Thoracic aorta (tissue), 2 donors: ENCODE measurements at places on chromosomes 12 and 14.

DNA sequence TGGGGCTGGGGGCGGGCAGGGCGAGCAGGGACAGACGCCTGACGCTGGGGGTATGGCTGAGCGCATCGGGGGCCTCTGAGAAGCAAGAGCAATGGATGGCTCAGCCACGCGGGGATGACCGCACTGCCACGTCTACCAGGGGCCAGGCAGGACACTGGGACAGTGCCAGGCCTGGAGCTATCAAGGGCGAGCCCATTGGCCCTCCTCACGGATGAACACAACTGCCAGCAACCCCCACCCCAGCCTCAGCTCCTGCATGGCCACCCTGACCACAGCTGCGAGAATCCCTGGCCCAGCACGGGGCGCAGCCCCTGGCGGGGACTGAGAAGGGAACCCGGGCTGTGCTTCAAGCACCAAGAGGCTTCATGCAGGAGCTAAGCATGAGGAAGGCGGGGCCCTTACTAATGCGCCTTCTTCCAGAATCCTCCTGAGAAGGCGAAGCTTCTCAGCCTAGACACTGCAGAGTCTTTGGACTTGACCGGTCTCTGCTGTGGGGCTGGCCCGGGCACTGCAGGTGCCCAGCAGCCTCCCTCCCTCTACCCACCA, 9.5 kb downstream of the ARL6IP4 start:
- no peak for DNase-seq

- DNase-seq, result no peak
Observed at GRCh38 chr14:97107080-97107479, 309.9 kb downstream of the VRK1 start.

GRCh38 chr14:55973285-55973800, 144.9 kb upstream of the PELI2 start:
- no peak for DNase-seq

GRCh38 chr14:105389534-105389933, 8.8 kb upstream of the TEX22 start:
- DNase-seq, result no peak

DNA sequence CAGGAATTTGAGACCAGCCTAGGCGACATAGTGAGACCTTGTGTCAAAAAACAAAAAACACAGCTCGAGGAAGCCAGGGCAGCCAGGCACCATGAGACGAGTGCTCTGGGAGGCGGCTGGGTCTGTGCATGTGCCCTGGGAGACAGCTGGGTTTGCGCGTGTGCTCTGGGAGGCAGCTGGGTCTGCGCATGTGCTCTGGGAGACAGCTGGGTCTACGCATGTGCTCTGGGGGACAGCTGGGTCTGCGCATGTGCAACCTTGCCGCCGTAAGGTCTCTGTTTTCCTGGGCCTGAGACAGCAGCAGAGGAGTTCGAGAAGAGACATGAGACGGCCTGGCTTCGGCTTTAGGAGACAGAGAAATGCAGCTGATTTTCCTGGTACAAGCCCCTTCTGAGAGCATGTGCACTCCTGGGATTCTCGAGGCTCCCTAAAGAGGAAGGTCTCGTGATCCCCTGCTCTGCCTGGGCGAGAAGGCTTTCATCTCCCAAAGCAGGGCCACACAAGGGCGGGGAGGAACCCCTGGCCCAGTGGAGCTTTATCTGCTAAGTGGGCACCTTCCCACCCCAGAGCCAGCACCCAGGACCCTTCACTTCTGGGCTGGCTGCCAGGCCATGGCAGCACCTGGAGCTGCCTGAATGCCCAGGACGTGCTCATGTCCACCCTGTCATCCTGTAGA, 3.5 kb upstream of the BDKRB1 start:
- DNase-seq, result no peak

DNA sequence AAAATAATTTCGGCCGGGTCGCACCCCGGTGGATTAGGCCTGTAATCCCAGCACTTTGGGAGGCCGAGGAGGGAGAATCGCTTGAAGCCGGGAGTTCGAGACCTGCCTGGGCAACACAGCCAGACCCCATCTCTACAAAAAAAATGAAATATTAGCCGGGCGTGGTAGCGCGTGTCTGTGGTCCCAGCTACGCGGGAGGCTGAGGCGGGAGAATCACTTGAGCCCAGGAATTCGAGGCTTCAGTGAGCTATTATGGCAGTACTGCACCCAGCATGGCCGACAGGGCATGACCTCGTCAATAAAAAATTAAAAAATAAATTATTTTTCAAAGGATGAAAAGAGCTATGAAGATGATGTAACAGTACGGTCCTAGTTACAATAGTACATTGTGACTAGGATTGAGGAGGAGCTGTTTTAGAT, 523 bp downstream of the GTF2H3 start:
- no peak for DNase-seq

DNA sequence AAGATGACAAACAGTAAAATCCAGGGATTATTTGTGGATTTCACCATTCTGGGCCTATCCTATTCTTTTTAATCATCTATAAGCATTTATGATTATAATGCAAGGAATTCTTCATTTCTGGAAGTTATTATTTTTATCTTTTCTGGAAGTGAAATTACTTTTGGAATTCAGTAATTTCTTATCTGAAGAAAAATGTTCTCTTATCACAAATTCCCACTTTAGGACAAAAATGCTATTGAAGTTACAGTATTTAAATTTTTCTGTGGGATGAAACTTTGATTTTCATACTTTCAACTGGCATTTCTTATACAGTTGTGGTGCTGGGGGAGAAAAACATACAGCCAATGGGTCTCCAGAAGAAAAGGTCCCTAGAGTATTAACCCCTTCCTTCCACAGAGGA, 96.0 kb downstream of the CAND1 start:
- DNase-seq, result no peak

- DNase-seq, result no peak
Observed at GRCh38 chr12:100473050-100473715, 483 bp upstream of the NR1H4 start.

- no peak for DNase-seq
Observed at GRCh38 chr12:89353823-89354611, 1.7 kb upstream of the DUSP6 start.
